Kidney epithelial cell (primary cell): ENCODE measurements at places on chromosomes 2 and 18. TPM values are rescaled to one million over a fixed set of nuclear protein-coding genes. Genes with fewer than 3 reads are reported as not detected.

The PSMD1 gene
- total RNA-seq = 73.1 and 77.2 TPM in 2 replicates

The STON1 gene
- total RNA-seq = 0.88 and 2.9 TPM in 2 replicates

The RIT2 gene
- total RNA-seq = not detected in 2 replicates

The ICOS gene
- total RNA-seq = not detected in 2 replicates

The MEIS1 gene
- 3.6 and 8.2 TPM in 2 replicates for total RNA-seq

The TUBA3E gene
- total RNA-seq = not detected in 2 replicates

The DSEL gene
- 7.1 TPM in 2 replicates for total RNA-seq

The STK11IP gene
- 22.2 and 33.8 TPM in 2 replicates for total RNA-seq

The SMC6 gene
- total RNA-seq = 13.8 and 19.3 TPM in 2 replicates

The CXCR2 gene
- not detected in 2 replicates for total RNA-seq

The IL1RL1 gene
- 3.4 and 5.1 TPM in 2 replicates for total RNA-seq

The MPP4 gene
- total RNA-seq = 0.21 TPM in 1 of 2 replicates, not detected in the other

The GPR75 gene
- total RNA-seq = 0.96 and 1.6 TPM in 2 replicates
